ENCODE measurements at places on chromosomes 7 and 10.
A peak's percentile ranks its signal among the peaks of the same experiment; 100 is the strongest.

DNA sequence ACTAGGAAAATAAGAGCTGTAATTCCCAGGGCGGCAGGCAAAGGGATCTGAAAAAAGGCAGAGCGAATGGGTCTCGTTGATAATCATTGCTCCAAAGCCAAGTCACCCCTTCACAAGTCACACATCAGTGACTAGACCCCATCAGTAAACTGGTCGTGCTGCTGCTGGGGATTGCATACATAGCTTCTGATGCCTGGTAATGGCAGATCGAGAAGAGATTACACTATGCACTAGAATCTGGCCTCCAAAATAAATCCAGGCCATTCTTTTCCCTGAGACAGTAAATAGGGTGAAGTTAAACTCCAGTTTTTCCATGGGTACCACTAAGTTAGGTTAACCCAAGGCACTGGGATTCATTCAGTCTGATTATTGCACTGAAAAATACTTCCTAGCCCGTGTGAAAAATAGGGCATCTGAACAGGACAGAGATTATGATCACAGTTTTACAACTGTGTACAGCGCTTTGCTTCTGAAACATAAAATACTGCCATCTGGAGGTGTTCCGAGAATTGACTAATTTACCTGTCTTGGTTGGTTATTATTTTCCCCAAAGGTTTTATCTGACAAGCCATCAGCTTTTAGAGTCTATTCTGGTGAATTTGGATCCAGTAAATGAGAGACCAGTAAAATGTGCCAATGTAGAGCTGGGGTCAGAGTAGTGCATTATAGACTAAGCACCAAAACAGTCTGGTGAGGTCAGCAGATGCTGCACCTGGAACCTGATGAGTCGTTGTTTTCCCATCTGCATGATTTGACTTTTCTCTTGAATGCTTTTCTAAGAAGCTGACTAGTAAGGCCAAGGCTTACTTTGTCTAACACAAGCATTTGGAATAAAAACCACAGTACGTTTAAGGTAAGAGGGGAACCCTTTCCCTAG, 82.9 kb upstream of the AFAP1L2 start:
- DNase-seq: no peak

GRCh38 chr7:666454-667292, 59.8 kb upstream of the DNAAF5 start:
- no peak for DNase-seq

GRCh38 chr10:14837757-14838581, at the start of the genes CDNF, HSPA14 and MSANTD7:
CDNF (minus strand) TSS chr10:14838037; CDS start chr10:14837946, 91 bp downstream.
HSPA14 (plus strand) TSS chr10:14838306; CDS start chr10:14838403, 97 bp downstream.
MSANTD7 (plus strand) TSS chr10:14838306; CDS start chr10:14842285, 3,979 bp downstream.
- DNase-seq: peak; percentile 91

- DNase-seq: no peak
Observed at GRCh38 chr7:134058980-134059379, 68.2 kb upstream of the LRGUK start.

- DNase-seq: no peak
Observed at GRCh38 chr10:7373039-7373438, 37.8 kb downstream of the SFMBT2 start.

GRCh38 chr7:126462405-126462804, 790.3 kb downstream of the GRM8 start:
- no peak for DNase-seq

GRCh38 chr10:1242975-1243374, 186.8 kb downstream of the WDR37 start:
- DNase-seq: no peak

GRCh38 chr10:125936331-125936730, 40.0 kb downstream of the FANK1 start:
- no peak for DNase-seq

GRCh38 chr10:8305876-8306652, 251.6 kb downstream of the GATA3 start:
- no peak for DNase-seq

DNA sequence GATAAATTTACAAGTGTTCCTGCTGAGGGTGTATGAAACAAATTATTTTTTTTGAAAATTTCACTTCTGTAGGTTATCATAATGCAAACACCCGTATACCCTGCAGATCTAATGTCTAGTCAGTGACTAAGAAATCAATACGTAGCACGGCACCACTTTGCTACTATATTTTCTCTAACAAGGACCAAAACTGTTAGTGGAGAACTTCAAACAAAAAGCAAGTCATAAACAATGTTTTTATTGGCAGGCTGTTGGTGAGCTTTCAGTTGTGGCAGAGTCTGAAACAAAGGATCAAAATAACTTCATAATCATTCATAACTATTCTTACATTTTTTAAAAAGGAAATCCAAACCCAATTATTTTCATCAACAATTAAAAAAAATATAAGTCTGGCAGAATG, 11.8 kb downstream of the SEM1 start:
- no peak for DNase-seq

DNA sequence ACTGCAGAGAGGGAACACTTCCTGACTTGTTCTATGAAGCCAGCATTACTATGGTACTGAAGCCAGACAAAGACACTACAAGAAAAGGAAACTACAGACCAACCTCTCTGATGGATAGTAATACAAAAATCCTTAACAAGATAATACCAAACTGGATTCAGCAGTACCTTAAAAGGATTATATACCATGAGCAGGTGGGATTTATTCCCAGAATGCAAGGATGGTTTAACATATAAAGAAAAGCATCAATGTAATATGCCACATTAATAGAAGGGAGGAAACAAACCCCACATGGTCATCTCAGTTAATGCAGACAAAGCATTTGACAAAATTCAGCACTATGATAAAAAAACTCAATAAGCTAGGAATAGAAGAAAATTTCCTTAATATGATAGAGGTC, 47.2 kb downstream of the EBLN1 start:
- no peak for DNase-seq

DNA sequence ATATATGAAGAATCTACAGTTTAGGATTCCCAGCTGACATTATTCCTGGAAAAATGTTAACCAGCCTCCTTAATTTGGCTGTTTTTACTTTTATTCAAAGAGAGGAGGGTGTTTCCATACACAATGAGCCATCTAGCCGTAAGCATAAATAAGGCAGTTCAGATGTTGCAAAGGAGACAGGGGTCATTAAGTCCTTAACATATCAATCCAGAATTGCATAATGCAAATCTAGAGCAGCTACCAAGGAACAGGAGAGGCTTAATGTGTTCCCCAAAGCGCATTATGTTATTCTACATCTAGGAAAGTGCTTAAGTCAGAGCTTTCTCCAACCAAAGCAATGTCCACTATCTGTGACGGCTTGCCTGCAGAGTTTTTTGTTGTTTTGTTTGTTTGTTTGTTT, 32.4 kb upstream of the TCF7L2 start:
- no peak for DNase-seq

- DNase-seq: peak; percentile 70
Observed at GRCh38 chr7:98079891-98080648, 26.6 kb upstream of the LMTK2 start.

- no peak for DNase-seq
Observed at GRCh38 chr7:10483671-10484070, 490.0 kb upstream of the PHF14 start.

DNA sequence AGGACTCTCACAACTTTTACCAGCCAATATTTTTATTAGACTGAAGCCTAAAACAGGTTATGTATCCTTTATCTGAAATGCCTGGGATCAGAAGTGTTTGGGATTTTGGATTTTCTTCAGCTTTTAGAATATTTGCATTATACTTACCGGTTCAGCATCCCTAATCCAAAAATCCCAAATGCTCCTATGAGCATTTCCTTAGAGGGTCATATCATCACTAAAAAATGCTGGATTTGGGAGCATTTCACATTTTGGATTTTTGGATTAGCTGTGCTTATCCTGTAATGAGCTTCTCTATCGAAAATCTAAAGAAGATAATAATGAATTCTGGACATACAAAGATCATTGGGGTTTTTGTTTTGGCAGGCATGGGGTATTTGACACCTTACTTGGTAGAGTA, 53.0 kb downstream of the RALA start:
- DNase-seq: no peak

DNA sequence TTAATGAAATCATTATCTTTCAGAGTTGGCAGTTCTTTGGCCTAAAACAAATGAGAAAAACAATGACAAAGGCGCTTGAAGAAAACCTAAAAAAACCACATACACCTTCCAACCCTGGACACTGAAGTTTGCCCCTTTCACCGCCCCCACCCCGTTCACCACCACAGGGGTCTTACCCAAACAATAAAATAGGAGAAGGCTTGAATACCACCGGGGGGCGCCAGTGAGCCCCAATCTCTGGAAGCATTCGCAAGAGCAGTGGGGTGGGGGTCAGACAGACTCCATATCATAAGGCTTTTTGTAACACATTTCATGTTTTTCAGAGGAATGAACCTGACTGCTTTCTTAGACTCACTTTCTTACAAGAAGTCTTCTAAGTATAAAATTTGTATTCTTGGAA, 163.6 kb downstream of the PIP4K2A start:
- DNase-seq: no peak

DNA sequence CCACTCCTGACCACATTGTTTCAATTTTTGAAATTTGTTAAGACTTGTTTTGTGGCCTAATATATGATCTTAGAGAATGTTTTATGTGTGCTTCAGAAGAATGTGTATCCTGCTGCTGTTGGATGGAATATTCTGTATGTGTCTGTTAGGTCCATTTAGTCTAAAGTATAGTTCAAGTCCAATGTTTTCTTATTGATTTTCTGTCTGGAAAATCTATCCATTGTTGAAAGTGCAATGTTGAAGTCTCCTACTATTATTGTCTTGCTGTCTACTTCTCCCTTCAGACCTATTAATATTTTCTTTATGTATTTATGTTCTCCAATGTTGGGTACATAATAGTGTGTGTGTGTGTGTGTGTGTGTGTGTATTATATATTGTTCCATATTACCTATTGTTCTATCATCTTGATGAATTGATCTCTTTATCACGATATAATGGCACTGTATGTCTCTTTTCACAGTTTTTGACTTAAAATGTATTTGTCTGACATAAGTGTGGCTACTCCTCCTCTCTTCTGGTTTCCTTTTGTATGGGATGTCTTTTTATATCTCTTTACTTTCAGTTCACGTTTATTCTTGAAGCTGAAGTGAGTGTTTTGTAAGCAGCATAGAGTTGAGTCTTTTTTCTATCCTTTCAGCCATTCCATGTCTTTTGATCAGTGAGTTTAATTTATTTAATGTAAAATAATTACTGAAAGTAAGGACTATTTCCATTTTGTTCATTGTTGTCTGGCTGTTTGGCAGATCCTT, 61.3 kb downstream of the AKR1D1 start:
- no peak for DNase-seq

GRCh38 chr10:99809931-99810615, 27.6 kb downstream of the ABCC2 start:
- no peak for DNase-seq

GRCh38 chr10:73398024-73398423, 15.8 kb downstream of the ANXA7 start:
- DNase-seq: no peak

GRCh38 chr7:50985096-50985495, 202.4 kb upstream of the GRB10 start:
- no peak for DNase-seq

GRCh38 chr7:118420888-118421287, 196.4 kb downstream of the ANKRD7 start:
- no peak for DNase-seq

GRCh38 chr10:103983367-103983911, 16.5 kb downstream of the SLK start:
- DNase-seq: no peak

GRCh38 chr10:15737656-15738055, 17.9 kb upstream of the ITGA8 start:
- DNase-seq: no peak

DNA sequence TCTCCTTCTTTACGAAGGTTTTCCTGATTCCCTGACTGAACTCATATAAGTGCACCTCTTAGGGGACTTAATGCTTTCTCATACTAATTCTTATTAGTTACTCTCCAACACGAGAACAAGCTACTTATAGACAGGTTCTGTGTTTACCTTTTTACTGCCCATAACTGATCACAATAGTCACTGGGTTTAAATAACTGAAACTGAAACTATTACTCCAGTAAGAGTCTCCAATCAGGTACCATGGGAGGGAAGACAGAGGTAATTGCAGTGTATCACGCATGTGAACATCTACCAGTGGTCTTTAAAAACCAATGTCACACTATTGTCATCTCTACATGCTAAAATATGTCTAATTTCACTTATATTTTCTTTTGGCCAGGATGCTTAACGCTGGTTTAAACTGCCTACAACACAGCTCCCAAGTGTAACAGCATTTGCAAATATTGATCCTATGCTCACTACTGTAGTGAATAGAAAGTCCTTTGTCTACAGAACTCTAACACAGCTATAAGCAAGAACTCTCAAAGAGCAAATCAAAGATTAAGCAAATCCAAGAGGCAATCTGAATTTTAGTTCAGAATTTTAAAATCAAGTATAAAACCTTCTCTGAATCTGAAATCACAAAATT, 3.6 kb downstream of the GDI2 start:
- DNase-seq: no peak

DNA sequence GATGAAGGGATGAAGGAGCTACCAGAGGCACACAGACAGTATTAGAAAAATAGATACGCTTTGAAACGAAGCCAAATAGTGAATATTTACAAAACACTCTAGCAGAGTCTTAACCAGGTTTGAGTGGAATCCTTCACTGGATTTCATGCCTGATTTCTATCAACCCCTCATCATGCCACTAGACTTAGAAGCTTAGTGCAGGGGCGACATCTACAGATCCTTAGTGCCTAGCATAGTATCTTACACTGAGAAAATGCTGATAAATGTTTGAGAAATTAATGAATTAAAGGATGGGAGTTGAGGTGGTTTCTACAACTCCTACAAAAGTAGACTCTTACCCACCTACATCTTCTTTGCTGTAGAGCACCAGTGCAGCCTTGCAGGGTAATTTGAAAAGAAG, 54.7 kb upstream of the CCNJ start:
- no peak for DNase-seq

- no peak for DNase-seq
Observed at GRCh38 chr10:121667948-121668313, 69.7 kb upstream of the FGFR2 start.

DNA sequence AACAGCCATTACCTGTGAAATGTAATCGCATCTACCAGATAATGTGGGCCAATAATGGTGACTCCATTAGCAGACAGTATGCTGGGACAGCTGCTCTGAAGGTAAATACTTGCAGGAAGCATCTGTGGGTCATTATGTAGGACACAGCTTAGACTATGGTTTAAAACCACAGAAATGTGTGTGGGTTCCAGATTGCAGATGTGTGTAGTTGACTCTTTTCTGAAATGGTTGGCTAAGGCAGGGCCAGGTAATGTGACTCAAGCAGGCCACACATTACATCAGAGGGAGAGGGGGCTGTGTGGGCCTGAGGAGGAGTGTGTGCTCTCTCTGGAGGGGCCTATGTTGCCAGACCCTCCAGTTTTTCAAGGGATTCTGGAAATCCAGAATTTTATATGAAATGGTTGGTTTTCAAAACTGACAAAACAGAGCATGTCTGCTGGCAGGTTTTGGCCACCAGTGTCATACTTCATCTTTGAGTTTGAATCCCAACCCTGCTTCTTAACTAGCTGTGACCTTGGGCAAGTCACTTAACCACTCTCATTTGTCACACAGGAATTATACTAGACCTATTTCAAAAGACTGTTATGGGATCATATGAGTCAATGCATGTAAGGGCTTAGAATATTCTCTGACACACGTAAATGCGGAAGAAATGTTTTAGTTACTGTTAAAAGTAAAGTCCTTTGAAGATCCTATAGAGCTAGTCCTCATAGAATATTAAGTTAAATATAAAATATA, 64.5 kb downstream of the MCMBP start:
- no peak for DNase-seq

- no peak for DNase-seq
Observed at GRCh38 chr7:108557191-108557590, 12.3 kb downstream of the THAP5 start.
